Fibroblast of skin of right biceps (primary cell): ENCODE measurements at places on chromosomes 5 and 9.

DNA sequence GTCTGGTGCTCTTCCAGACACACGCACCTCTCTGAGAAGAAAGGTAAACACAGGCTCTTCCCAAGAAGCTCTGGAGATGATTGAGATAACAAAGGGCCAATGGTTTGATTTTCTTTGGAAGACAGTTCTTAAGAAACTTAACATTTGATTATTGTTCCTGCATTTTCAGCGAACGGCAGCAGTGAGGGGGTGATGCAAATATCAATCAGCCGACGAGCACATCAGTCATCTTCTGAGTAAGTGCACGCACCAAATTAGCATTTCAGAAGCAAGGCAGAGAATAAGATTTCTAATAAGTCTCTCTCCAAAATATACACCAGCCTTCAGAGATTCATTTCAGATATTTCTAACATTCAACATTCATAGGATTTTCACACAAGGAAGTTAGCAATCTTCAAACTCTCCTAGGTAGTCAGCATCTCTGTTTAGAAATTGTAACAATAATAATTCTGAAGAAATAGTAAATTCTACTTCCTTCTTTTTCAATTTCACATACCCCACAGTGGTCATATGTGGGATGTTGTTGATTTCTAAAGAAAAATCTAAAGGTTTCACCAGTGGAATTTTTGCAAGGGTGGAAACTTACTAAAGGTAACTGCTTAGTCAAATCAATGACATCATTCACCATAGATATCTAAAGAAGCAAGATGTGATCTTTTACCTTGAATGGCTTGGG is 250.3 kb downstream of the SEC61B start:
- DNase-seq = no peak

GRCh38 chr9:78273761-78274160 is 23.2 kb upstream of the PSAT1 start:
- DNase-seq = peak; percentile 77

GRCh38 chr5:149959406-149960236 is 937 bp upstream of the SLC26A2 start:
- peak; percentile 75 for DNase-seq

GRCh38 chr9:37026931-37027581 is 7.0 kb downstream of the PAX5 start:
- DNase-seq = no peak

GRCh38 chr5:158324236-158324635 is 465.3 kb upstream of the CLINT1 start:
- DNase-seq = no peak

- DNase-seq = peak; percentile 35
These were observed 89.7 kb downstream of the DROSHA start for GRCh38 chr5:31442058-31442745.

DNA sequence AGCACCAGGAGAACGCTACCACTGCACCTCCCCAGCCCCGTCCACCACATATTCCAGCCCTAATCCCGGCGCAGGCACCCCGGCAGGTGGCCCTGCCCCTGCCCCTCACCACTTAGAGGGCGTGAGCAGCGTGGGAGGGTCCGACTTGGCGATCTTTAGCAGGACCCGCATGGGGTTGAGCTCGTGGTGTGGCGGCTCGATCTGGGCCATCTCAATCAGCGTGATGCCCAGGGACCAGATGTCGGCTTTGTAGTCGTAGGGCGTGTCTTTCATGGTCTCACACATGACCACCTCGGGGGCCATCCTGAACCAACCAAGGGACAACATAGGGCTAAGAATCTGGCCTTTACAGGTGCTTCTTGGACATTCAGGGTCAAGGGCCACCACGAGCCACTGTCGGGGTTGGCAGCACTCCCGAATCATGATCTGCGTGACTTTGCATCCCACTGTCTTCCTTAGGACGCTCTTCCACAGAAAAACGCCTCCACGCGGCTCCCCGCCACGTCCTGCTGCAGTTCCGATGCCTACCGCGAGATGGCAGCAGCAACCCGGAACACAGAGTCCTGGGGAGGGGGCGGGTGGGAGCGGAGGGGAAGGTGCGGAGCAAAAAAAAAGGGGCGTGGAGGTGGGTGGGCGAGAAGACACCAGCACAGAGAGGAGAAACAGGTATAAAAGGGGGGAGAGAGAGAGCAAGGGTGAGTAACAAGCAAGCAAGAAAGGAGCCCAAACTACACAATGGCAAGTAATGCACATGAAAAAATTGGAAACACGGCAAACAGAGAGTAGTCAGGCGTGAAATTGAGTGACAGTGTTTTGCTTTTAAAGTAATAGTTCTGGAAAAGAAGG is 81.3 kb downstream of the STK10 start:
- DNase-seq = peak; percentile 41

DNA sequence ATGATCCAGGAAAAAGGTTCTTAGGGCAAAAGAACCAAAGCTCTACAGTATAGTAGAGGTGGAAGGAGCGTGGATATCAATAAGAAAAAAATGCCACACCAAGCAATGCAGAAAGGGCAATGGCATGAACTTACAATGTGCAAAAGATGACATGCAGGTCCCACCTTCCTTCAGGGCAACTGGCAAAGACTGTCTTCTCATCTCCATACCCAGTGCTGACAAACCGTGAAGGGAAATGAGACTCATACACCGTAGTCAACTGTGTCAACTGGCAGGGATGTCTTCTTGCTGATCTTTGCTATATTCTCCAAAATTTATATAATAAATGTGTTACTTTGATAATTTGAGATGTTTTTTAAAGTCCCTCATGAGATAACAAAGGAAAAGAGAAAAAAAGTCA is 36.0 kb downstream of the MED27 start:
- no peak for DNase-seq

DNA sequence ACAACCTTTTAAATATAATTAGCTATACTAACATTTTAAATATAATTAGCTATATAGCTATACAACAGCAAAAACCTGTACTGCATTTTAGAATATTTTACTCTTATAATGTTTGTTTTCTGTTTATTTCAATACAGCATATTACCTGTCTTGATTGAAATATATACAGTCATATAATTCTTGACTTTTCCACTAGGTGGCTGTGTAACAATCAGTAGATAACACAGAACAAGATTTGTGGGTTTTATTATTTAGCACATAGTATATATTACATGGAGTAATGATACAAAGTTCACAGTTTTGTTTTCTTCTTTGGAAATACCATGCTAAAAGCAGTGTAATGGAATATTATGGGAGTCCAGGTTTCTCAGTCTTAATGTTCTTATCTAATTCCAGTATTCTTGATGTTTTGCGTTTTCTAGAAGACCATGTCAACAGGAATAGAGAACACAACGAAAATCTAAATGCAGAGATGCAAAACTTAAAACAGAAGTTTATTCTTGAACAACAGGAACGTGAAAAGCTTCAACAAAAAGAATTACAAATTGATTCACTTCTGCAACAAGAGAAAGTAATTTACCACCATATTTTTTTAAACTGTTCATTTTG is 13.3 kb downstream of the HMMR start:
- no peak for DNase-seq

DNA sequence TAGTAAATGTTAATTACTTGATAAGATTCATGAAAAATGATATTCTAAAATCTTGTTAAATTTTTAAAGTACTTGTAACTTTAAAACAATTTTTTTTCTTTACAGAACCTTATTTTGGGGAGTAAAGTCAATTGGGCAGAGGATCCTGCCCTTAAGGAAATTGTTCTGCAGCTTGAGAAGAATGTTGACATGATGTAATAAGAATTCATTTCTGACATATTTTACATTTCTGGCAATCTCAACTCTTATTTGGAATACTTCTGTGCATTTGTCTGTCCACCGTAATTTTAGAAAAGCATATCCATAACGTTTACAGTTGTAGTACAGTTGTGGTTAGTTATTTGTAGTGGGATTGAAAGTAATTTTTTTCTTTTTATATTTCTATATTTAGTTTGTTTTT is 20.2 kb downstream of the CENPH start:
- DNase-seq = peak; percentile 60

DNA sequence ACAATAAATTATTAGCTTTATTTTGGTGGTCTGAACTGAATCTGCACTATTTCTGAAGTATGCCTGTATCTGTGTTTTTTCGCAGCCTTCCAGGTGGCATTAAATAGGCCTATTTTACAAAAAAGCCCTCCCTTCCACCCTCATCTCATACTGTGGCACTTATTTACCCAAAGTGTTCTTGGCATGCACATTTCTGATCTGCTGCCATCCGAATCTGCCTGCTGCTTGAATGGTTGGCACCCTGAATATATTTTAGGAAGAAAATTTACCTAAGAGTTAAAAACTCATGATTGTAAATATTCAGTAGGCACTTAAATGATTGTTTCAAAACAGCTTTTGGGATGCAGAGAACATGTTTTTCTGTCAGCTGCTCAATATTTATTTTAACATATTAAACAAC is 150.1 kb downstream of the SLC28A3 start:
- no peak for DNase-seq

- peak; percentile 89 for DNase-seq
These were observed 197.5 kb downstream of the MAPKAP1 start for GRCh38 chr9:125509476-125509875.

DNA sequence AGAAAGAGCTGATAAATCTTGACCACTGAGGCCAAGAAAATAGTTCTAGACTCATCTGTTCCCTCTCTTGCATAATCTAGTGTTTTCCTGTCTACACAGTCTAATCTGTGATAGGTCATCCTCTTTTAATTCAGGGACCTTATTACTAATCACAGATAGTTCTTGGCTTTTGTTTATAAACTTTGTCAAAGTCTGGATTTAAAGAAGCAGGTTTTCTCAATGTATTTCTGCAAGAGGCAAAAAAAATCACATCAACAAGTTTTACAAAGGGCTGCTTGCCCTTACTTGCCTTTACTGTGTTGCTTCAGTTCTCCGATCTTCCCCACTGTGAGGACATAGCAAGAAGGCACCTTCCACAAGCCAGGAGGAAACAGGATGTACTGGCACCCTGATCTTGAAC is 43.9 kb upstream of the MTAP start:
- no peak for DNase-seq

DNA sequence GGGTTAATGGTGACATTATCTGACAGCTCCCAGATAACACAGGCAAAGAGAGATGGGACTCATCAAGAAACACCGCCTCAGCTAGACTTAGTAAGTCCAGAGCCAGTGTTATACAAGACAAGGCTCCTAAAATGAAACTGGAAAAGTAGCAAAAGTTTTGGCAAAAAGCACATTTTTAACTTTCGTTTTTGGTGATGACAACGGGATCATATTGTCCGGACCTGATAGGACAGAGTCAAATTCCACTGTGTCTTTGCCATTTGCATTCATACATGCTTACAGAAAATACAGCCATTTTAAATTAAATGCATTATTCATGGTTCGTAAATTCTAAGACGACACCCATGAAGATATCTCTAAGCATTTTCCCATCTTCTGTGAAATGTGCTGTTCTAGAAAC is 152.1 kb downstream of the CRB2 start:
- DNase-seq = no peak

GRCh38 chr5:143235423-143235822 is 168.1 kb downstream of the NR3C1 start:
- DNase-seq = peak; percentile 92

- DNase-seq = no peak
These were observed 345.3 kb upstream of the CD180 start for GRCh38 chr5:67541875-67542274.

DNA sequence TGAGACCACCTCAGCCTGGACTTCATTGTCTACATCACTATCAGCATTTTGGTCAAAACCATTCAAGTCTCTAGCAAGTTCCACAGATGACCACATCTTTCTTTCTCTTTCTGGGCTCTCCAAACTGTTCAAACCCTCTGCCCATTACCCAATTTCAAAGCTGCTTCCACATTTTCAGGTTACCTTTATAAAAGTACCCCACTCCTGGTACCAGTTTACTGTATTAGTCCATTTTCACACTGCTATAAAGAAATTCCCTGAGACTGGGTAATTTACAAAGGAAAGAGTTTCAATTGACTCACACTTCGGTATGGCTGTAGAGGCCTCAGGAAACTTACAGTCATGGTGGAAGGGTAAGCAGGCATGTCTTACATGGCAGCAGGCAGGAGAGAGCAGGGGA is 84.5 kb downstream of the FBXL7 start:
- DNase-seq = no peak

DNA sequence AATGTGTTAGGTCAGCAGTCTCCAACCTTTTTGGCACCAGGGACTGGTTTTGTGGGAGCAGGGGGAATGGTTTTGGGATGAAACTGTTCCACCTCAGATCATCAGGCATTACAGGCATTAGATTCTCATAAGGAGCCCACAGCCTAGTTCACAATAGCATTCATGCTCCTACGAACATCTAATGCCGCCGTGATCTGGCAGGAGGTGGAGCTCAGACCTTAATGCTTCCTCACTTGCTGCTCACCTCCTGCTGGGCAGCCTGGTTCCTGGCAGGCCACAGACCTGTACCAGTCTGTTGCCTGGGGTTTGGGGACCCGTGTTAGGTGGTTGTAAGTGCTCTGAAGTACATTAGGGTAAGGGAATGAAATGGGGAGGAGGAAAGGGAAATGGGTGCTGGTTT is 9.7 kb upstream of the CTNNA1 start:
- DNase-seq = no peak

GRCh38 chr9:12719431-12719830 is 26.2 kb downstream of the TYRP1 start:
- peak; percentile 55 for DNase-seq

GRCh38 chr9:87428659-87429058 is 69.0 kb upstream of the DAPK1 start:
- DNase-seq = no peak

DNA sequence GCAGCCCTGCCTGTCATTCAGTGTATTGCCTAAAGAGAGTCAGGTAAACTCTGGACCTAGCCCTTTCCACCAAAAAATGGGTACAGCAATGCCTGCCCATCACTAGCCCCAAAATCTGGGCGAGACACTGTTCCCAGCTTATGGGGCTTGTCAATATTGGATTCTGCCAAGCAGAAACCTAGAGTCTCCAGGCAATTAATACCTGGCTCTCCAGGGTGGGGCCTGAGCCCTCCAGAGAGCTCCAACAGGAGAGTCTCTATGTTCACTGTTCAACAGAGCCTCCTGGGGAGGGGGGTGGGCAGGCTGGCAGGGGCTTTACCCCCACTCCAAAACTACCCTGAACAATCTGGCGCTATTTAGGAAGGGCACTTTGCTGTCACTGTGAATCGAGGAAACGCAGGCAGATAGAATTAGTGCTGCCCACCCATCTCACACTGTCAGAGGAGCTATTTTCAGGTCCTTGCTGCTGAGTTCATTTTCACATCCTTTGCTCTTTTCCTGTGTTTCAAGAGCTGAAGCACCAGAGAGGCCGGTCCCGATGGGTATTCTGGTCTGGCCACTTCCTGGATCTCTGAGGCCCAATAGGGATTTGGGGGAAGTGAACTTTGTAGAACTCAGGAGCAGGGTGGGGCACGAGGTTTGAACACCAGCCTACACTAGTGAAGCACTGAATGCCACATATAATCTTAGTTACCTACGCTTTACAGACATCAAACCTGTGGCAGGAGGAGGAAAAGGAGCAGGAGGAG is 121.8 kb downstream of the C5orf15 start:
- no peak for DNase-seq

GRCh38 chr9:107717529-107718314 is 228.2 kb upstream of the KLF4 start:
- DNase-seq = no peak
